ENCODE measurements at places on chromosomes 1 and 21. TPM values are rescaled to one million over a fixed set of nuclear protein-coding genes. Genes with fewer than 3 reads are reported as not detected.

Gene EFNA1
- 0.16 TPM for total RNA-seq

Gene SLC16A4
- total RNA-seq, result 36.8 TPM

Gene CHD5
- total RNA-seq, result 0.09 TPM

Gene ETV3L
- total RNA-seq, result not detected

Gene FBXO2
- total RNA-seq, result 2.0 TPM

DNA sequence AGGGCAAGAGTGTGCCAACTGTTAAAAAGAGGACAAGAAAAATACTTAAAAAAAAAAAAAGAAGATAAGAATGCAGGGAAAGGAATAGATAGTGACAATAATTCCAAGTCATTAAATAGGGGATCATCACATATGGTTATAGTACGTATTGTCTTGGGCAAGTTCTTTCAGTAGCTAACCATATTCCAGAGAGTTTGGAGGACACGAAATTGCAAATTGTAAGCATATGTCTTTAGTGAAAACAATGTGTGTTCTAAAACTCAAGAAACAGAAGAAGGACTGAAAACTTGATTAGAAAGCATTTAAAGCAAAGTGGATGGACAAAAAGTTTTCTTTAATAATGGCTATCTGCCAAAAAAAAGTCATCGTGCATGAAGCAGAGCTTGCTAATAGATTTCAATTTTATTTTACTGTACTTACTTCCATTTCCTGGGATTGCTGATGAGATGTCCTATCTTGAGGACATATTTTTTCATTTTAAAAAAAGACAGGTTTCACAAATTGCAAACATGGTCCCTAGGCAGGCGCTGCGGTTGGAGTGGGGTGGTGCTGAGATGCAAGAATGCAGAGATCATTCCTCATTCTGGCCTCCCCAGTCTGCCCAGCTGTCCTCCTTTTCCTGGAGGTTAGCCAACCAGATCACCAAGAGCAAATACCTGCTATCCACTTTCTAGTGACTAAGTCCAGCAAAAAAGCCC lies 11.9 kb downstream of the TSPAN2 start:
- DNase-seq, result no peak

GRCh38 chr1:11412141-11412540 lies 66.8 kb upstream of the DISP3 start:
- DNase-seq, result no peak

DNA sequence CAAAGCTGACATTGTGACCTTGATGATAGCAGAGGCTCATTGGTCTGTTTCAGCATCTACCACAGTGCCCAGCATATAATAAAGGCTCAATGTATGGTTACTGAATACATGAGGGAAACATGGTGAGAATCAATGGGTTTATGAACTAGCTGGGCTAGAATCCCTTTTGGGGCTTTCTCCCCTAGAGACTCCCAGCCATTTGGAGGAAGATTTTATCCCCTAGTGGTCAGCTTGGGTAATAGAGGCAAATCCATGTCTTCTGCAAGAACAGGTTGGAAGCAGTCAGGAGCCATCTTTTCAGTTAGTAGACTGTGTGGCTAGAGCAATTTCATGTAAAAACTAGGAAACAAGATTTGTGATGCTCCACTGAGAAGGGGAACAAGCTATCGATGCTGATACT lies 15.8 kb upstream of the REG4 start:
- DNase-seq, result no peak

GRCh38 chr1:26290122-26290881 lies 10.4 kb downstream of the SH3BGRL3 start:
- DNase-seq, result no peak

- no peak for DNase-seq
Measured at GRCh38 chr21:30437010-30437565, 3.0 kb upstream of the KRTAP15-1 start.

DNA sequence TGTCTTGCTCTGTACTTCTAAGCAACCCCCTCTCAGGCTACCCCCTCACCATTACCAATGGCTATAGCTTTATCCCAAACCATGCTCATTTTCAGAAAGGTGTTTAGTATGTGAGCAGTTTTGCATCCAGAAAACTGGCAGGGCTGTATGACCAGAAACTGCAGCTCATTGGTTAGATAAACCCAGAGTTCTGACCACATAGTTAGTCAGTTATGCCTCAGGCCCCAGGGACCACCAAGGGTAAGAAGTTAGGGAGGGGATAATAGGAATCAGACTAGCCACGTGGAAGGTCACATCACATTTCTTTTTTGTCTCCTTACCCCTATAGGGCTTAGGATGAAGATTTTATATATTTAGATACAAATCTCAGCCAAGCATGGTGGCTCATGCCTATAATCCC lies 1.2 kb downstream of the ITGA10 start:
- DNase-seq, result peak; percentile 66

GRCh38 chr1:110956586-110956985 lies 7.1 kb downstream of the LRIF1 start:
- DNase-seq, result no peak

DNA sequence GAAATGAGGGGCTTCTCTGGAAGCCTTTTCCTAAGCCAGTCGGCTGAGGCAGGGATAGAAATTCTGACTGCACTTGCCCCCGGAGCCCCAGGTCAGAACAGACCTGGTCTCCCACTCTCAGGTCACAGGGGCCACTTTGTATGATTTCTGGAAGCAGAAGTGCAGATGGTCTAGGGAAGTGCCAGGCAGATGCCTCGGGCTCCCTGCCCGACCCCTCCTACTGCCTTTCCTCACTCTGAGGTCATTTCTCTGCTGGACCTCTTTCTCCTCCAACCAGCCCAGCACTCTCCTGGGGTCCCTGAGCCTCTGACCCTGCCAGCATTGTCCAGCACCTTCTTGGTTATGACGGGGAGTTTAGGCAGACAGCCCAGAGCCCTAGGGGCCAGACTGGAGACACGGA lies 8.7 kb downstream of the RUNX3 start:
- no peak for DNase-seq

GRCh38 chr1:206953626-206954025 lies 7.4 kb upstream of the PIGR start:
- no peak for DNase-seq

DNA sequence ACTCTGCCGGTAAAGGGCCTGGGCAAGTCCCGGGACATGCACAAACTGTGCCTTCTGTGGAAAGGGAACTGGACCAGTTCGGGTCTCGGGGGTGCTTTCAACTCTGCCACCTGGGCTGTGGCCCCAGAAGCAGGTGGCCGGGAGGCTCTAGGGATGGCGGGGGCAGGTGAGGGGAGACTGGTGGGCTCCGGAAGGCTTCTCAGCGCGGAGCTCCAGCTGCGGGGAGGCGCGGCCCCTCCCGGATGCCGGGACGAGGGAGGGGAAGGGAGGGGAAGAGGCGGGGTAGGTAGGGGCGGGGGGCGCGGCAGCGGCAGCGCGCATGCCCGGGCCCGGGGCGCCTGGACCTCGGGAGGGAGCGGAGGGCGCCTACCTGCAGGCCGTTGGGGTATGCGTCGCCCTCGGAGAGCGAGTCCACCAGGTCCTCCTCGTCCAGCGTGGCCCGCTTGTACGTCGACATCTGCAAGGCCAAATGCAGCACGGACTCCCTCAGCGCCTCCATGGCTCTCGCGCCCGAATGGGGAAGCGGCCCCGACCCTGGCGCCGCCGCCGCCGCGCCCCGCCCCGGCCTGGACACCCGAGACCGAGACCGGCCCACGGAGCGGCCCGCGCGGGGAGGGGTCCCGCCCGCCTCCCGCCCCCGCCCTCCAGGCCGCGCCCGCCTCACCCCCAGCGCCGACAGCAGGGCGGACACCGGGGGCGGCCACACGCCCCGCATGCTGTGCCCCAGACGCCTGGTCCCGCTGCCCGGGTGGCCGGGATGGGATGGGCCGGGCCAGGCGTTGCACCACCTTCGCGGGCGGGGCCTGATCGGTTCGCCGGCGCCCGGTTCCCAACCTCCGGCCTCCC lies at the start of gene ECE1:
Gene ECE1 (minus strand): TSS at position 764 of the 846 bp plus-strand sequence. CDS start 49 bp downstream, at position 715.
- no peak for DNase-seq

DNA sequence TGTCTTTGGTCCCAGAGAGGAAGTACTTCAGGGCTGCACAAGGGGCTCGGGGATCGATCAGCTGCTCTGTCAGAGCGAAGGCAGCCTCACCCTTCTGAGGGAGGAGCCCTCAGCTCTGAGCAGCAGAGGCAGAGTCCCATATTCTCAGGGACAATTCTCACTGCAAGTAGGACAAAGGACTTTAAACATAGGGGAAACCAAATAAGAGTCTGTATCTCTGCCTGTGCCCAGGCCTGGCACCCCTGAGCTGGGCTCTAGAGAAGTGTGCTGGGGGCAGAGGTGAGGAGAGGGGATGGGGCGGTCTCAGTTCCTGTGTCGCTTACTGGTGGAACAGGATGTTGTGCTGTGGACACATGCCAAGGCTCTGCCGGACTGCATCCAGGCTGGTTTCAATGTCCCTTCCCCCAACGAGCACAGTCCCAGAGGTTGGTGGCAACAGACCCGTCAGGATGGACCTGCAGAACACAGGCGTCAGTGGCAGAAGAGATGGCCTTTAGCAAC lies 76.6 kb downstream of the ABCA4 start:
- no peak for DNase-seq
